ENCODE measurements at places on chromosomes 12 and 14.

GRCh38 chr12:131177599-131177998, 223.9 kb downstream of the ADGRD1 start:
- no peak for DNase-seq

GRCh38 chr12:12506496-12506890, 56.2 kb downstream of the DUSP16 start:
- DNase-seq, result no peak

GRCh38 chr12:42568952-42569915, 20.3 kb downstream of the PRICKLE1 start:
- no peak for DNase-seq

DNA sequence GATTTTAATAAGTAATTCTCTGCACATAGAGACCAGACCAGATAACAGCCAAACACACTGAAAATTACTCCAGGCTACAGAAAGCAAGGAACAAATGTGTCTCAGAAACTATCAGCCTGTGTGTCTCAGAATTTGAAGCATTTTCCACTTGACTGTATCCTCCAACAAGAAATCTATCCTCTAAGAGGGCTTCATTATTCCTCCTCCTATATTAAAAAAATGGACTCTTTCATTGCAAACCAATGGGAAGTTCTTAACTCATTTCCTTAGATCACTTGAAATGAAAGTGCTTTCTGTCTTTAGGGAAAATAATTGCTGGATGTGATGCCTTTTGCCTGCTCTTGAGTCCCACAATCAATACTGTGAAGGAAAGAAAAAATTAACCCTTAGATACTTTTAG, 2.3 kb downstream of the ST8SIA1 start:
- DNase-seq, result no peak

DNA sequence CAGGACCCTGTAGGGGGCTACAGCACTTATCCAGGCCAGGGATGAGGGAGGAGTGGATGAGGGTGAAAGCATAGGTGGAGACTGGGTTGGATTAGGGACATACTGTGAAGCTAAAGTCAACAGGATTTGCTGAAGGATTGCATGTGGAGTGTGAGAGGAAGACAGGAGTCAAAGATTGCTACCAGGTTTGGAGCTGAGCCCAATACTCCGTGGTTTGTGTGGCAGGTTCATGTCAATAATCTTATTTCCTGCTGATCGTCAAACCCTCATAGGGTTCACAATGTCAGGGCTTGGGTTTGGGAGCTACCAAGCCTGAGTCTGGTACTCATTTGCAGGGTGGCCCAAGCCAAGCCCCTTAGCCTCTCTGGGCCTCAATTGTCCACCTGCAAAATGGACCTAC, 77.1 kb upstream of the PLXNC1 start:
- no peak for DNase-seq

DNA sequence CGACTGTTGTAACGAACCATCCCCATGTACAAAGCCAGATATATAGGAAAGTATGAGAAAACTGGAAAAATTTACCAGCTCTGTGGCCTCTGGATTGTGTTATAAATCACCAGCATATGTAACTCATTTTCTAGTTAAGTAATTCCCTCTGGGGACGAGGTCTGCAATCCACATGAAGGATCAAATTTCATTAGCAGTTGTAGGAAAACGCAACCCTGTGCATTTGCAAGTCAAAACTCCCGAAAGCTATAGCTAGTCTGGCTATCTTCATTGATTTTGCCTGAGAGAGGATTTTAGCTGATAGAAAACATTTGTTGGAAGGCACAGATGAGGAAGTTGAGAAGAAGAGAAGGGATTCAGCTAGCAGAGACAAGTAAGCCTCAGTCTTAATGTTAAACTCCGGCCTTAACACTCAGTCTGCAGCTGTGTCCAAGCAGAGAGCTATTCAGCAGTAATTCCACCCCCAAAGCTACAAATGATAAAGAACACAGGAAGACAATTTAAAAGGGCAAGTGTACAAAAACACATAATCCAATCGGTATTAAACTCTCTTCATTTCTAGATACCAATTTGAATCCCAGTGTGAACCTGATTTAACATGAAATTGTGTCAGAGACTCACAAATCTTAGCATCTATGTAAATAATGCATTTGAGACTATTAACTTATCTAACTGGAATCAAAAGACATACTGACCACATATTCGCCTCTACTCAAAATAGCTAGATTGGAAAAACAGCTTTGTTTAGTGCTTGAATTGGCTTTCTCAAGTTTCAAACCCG, 54.2 kb upstream of the CERS5 start:
- no peak for DNase-seq

GRCh38 chr12:26648999-26649398, 184.0 kb downstream of the ITPR2 start:
- no peak for DNase-seq

- no peak for DNase-seq
These were observed 686 bp downstream of the B4GALNT1 start for GRCh38 chr12:57632073-57632957.

All from D721Med (cell line).